ENCODE measurements at places on chromosomes 5 and 9.

- DNase-seq = no peak
These were observed 439.6 kb upstream of the NMUR2 start for GRCh38 chr5:152844713-152845112.

DNA sequence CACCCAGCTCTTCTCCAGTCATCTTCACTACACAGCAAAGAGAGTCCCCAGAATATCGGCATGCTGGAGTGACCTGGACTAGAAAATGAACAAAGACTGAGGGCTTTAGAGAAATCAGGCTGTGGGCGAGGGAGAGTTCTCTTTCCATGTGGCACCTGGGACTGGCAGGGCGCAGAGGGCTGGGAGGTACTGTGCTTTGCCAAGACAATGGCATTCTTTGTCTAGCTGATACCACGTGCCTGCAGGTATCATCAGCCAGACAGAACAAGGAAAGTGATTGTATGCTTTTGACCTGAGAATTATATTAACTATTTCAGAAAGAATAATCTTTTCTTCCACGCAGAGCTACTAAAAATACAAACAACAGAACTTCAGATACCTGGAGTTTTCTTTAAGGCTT lies 30.5 kb downstream of the DDX31 start:
- DNase-seq = no peak

DNA sequence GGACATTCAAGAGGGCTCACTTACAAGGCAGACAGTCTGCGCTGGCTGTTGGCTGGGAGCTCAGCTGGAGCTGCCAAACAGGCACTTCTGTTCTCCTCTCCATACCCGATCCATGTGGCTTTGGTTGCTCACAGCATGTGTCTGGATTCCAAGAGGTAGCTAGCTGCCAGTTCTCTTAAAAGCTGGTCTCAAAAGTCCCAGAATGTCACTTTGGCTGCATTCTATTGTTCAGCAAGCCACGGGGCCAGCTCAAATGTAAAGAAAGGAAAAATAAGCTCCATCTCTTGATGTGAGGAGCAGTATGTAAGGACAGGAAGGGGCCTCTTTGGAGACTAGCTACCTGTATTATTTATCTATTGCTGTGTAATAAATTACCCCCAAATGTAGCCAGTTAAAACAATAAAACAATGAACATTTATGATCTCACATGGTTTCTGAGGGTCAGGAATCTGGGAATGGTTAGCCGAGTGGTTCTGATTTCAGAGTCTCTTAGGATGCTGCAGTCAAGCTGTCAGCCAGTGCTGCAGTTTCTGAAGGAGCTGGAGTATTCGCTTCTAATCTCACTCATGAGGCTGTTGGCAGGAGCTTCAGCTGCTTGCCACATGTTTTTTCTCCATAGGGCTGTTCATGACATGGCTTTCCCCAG lies 112.7 kb upstream of the CLINT1 start:
- no peak for DNase-seq

DNA sequence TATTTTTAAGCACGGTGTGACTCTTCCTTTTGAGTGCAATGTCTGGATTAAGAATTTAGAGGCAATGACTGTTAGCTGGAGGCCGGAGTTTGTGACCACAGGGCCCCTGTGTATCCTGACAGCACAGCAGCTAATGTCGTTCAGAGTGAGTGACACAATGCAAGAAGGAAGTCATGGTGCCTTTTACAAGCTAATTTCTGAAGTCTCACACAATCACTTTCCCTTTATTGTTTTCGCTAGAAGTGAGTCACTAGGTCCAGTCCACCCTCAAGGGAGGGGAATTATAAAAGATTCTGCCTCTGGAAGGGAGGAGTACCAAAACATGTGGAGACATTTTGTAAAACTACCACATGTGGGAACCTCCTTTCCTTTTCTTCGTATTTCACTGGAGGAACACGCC lies 185.5 kb upstream of the FGF10 start:
- no peak for DNase-seq

DNA sequence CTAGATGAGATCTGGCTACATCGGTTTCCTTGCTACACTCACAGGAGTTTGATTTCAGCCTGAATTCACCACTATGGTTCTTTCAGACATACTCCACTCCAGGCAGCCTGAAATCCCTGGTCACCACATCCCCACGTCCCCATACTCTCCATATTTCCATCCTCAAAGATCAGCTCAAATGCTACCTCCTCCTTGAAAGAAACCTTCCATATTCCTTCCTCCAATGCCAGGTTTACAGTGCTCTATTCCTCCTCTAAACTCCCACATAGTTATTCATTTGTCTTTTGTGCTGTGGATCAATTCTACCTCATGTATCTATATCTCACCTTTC lies 151.7 kb downstream of the GLIS3 start:
- DNase-seq = no peak

DNA sequence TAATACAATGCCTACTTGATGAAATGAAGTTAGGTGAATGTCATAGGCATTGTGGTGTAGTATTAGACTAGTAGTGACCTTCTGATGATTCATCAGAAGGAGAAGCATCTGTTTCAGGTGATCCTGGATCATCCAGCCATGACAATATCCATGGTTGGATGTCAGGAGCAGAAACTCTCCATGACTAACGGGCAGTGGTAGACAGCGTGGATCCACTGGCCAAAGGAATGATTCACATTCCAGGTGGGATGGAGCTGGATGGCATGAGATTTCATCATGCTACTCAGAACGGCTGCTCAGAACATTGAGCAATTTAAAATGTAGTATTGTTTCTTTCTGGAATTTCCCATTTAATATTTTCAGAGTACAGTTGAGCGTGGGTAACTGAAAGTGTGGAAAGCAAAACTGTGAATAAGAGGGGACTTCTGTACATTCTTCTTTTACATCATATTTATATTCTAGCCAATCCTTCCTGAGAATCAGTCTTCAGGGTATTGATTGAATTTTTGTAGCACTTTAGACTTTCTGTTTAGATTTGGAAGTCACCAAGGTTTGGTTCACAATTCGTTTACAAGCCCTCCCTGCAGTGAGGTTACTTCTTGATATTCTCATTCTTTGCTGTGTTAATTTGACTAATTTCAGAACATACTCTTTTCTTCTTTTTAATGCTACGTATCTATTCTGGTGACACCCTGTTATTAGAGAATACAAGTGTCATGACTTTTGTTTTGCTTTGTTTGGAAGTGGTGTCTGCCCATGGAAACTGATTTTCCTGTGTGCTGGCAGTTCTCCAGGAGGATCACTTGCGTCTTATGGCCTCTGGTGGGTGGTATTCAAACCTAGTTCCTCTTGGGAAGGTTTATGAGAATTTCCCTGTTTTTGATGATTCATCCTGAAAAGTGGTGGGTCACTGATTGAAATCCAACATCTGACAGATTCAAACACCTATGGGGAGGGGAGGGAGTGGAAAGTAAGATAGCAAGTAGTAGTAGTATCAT lies 12.2 kb upstream of the CLINT1 start:
- no peak for DNase-seq

GRCh38 chr5:76790632-76791290 lies 28.1 kb upstream of the F2RL1 start:
- no peak for DNase-seq

GRCh38 chr9:38018241-38018957 lies 50.6 kb downstream of the SHB start:
- DNase-seq = no peak

GRCh38 chr9:36956908-36957307 lies 77.2 kb downstream of the PAX5 start:
- no peak for DNase-seq

DNA sequence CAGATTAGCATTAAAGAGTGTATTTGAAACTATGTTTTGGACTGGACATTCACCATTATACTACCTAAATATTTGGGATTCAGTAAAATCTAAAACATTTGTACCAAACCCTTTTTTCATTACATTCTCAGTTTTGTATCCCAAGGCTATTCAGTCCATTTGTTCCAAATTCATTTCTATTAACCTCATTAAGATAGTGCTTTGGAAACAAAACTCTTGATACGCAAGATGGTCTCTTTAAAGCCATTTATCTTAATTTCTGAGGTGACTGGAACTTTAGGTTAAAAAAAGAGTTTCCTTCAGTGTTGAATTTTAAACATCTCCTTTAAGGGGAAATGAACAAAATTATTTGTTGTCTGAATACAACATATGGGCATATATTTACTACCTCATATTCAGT lies 702.5 kb upstream of the GRAMD2B start:
- no peak for DNase-seq

GRCh38 chr5:37495210-37495609 lies 116.1 kb downstream of the WDR70 start:
- DNase-seq = no peak

DNA sequence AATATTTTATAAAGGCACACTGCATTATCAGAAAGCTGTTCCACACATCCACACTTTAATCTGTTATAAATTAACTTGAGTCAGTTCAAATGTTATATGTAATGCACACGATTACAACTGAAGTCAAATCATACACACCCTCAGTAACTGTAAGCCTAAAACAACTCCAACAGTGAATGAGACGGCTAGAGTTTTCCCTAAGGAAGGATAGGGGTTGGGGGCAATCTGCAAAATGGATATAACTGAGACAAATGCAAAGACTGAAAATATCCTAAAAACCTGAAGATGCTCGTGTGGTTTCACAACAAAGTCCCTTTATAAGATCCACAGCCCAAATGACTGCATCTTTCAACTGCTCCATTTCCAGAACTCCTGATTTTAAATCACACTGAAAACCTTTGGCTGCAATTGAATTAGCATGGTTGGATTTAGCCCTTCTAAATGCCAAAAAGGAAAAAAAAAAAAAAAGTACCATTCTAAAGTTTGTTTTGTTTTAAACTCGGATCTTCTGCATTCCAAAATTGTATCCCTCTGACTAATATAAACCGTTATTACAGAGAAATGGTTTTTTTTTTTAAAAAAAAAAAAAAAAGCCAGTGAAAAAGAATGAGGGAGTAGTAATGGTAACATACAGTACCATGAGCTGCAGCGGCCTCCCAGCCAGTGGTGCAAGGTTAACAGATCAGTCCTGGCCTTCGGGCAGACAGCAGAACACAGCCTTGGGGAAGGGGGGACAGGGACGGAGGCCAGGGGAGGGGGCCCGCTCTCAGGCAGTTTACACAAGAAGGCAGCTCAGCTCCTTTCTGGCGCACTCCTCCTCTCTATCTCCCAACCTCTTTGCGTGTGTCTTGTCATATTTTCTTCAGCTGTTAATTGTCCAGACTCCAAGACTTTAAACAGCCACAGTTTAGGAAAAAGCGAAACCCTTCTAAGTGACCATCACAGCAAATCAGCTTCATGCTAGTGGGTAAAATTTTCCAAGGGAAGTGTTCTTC lies 166.1 kb downstream of the BNC2 start:
- no peak for DNase-seq

GRCh38 chr5:41305056-41305455 lies 91.7 kb upstream of the C6 start:
- DNase-seq = no peak

- no peak for DNase-seq
These were observed 370.4 kb downstream of the IRX2 start for GRCh38 chr5:2381070-2381469.

DNA sequence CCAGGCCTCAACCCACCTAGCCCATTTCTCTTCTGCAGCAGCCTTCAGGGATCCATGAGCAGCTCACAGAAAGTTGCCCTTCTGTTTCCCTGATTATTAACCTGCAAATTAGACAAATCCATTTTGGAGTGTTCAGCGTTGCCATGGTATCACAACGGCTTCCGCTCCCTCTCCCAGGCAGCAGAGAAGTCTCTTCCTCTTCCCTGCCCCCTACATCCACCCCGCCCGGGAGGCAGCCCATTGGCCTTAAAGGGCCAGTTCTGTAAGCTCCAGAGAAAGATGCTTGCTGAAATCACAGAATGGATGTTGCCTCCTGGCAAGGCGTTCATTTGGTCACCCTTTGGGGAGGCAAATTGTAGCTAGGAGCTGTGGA lies 47.7 kb upstream of the BOD1 start:
- no peak for DNase-seq

DNA sequence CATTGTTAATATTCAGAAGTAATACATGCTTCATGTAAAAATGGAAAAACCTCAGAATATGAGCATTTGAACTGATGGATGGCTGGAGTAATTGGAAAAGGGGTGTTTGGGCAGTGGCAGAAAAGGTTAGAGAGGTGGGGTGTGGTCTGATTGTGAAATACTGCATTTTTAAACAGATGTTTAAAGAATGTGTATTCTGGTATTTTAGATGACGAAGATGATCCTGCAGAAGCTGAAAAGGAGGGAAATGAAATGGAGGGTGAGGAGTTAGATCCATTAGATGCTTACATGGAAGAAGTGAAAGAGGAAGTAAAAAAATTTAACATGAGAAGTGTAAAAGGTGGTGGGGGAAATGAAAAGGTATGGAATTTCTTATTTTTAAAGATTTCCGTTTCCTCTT lies 18.8 kb downstream of the DDX46 start:
- no peak for DNase-seq

DNA sequence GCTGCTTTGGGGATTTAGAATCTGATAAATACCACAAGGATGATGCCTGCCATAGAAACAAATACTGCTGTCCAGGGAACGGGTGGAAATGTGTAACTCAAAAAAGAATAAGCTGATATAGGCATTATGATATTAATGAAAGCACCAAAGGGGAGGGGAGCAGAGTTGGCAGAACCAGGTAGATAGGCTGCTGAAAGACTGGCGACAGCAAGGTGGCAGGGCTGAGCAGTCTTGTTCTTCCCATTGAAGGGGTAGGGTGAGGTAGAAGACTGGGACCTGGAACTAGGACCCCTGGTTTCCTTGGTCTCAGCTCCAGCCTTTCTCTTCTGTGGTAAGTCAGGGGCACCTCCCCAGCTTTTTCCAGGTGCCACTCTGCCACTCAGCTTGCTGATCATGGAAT lies 31.4 kb upstream of the TMOD1 start:
- DNase-seq = no peak

GRCh38 chr5:158832731-158833130 lies 267.0 kb downstream of the EBF1 start:
- no peak for DNase-seq

DNA sequence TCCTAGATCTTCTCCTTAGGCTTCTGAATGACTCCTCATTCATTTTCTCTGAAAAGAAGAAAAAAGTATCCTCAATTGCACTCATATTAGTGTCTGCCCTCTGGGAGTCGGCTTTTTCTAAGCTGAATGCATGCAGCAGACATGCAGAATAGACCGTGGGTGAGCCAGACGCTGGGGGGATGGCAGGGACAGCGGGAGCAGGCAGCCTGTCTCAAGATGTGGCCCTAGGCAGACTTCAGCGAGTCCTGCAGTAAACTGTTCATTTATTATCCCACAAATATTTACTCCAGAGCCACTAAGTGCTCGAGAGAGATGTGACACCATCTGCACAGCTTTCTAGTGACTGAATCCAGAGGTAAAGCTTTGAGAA lies 164.9 kb upstream of the RAI14 start:
- DNase-seq = no peak

GRCh38 chr5:132466433-132467286 lies 23.9 kb downstream of the IRF1 start:
- DNase-seq = no peak

Data from liver (tissue), 10 donors.